Activated CD4-positive, alpha-beta T cell treated with anti-CD3 and anti-CD28 coated beads, Interleukin-2, amount 50 U/mL, for 4 hours (primary cell): ENCODE measurements at places on chromosomes 16 and 17.

DNA sequence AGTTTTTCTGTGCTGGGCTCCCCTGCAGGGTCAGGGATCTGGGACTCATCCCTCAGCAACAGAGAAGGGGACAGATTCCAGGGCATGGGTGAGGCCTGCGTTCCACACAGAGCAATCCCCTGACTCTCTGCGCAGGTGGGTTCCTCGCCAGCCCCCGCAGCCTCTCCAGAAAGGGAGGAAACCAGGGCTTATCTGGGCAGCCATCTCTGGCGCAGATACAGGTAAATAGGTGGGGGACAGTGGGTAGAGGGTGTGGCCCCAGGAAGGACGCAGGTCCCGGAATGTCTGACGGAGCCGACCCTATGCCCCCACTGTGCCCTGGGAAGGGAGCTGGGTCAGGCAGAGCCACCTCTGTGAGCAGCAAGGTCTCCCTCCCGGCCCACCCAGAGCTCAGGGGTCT is 23.2 kb downstream of the PIEZO1 start:
- DNase-seq: no peak

DNA sequence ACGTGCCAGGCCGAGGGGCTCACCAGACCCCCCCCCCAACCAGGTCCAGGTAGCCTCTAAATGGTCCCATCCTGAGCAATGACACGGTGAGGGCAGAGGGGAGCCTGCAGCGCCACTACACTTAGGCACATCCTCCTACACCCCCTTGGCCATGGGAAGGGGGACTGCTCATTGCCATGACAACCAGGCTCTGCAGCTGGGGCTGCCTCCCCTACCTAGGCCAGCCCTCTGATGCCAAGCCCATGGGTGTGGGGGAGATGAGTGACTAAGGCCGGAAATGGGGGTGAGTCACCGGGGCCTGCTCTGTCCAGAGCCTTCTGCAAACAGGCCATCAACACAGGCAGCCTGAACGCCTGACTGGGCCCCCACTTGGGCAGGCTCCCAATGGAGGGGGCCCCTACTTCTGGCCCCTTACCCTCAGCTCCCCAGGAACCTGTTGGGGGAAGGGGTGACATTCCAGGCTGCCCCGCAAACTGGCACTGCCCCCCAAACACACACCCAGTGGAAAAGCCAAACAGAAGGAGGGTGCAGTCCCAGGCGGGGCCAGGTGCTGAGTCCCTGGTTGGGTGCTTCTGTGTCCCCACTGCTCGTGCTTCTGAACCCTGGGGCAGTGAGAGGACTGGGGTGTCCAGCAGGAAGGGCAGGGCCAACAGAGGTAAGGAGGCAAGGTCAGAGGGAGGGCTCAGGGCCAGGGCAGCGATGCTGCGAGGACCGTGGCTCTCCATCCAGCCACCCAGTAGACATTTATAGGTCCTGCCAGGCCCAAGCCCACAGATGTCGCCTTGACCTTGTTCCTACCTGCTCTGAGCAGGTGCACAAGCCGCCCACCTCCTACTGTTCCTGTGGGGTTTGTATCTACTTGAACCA is 8.2 kb downstream of the PLCD3 start:
- no peak for DNase-seq

DNA sequence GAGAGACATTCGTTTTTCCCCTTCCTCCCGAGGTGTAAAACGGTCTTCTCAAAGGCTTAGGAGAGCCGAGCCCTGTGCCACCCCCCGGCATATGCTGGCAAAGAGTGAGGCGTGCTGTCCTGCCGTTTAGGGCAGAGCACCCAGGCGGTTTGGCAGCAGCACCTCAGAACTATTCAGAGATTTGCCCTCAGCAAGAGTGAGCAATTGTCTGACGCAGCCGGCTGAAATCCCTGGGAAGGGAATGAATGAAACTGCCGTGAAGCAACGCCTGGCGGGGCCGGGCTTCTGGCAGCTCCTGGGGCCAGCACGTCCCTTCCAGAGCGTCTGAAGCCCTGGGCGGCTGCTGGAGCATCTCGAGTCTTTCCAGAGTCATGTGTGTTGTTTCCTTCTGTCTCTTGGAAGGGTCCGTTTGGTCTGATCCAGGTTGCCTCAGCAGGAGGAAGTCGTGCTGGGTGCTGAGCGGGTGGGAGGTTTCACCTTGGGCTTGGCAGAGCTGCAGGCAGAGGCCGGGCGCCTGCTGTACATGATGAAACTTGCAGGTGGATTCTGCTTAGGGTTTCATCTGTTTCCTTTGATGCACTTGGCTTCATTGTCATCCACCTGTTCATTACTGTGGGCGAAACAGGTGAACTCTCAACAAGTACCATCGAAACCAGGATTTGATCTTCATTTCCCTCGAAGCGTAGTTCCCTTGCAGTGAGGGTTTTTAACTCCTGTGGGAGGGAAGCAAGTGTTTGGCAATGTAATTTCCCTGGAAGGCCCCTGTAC is 35.4 kb downstream of the TBCD start:
- DNase-seq: no peak

- no peak for DNase-seq
These were observed 28.9 kb downstream of the WIPF2 start for GRCh38 chr17:40247926-40248495.

- DNase-seq: no peak
These were observed 152.6 kb downstream of the IRF8 start for GRCh38 chr16:86051368-86052114.
